Suprapubic skin (tissue), 4 donors: ENCODE measurements at places on chromosomes 11 and 22.

DNA sequence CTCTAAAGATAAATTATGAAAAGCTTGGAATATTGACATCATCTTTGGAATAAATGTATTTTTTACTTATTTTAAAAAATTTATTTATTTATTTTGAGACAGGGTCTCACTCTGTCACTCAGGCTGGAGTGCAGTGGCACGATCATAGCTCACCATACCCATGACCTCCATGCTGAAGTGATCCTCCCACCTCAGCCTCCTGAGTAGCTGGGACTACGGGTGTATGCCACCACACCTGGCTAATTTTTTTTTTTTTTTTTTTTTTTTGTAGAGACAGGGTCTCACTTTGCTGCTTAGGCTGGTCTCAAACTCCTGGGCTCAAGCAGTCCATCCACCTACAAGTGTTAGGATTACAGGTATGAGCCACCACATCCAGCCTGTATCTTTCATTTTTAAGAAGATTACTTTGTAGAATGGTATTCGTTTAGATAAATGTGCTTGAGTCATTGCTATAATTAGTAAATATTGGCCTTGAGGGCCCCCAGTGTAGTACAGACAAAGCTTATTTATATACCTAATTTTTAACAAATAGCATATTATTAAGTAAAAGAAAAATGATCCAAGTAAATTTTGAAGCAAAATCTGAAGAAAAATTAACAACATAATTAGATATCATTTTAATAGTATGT lies 8.5 kb downstream of the SWAP70 start:
- no peaks in the 10 kb centered on the region for H3K36me3 ChIP-seq
- no peak overlapping the region for H3K4me3 ChIP-seq
- no peak overlapping the region for H3K27ac ChIP-seq
- DNase-seq: no peak
- H3K27me3 ChIP-seq: no peaks in the 10 kb centered on the region
- peaks cover 15% of the 10 kb centered on the region for H3K4me1 ChIP-seq

DNA sequence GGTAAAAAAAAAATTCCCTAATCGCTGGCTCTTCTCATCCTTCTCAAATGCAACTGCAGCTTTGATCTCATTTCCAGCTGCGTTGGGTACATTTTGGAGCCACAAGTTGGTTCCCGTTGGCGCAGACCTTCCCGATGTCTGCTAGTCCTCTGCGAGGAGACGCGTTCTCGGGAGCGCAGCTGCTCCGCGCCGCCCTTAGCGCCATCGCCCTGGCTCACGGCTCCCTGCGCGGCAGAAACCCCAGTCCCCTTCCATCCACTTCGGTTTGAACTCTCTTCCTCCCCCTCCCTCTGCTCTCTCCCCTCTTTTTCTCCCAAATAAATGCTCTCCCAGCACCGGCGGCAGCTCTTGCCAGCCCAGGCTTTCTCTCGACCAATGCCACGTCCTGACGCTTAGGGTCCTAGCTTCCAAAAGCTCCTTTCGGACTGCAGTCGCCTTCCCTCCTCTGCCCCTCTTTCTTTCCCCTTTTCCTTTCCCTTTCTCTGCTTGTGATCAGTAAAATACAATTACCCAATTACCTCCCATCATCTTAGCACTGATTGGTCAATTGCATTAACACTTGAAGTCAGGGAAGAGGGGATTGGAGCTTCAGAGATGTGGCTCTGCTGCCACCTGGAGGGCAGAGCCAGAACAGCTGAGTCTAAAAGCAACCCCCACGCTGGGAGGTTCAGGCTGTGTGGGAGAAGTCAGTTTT lies 1165.7 kb downstream of the LRRC4C start:
- H3K36me3 ChIP-seq: no peaks in the 10 kb centered on the region
- peaks cover 8% of the 10 kb centered on the region for H3K27me3 ChIP-seq
- H3K4me1 ChIP-seq: peaks cover 8% of the 10 kb centered on the region
- DNase-seq: no peak

GRCh38 chr22:32631507-32632255 lies 157.1 kb downstream of the FBXO7 start:
- no peaks in the 10 kb centered on the region for H3K27me3 ChIP-seq
- no peaks in the 10 kb centered on the region for H3K36me3 ChIP-seq

GRCh38 chr11:123253911-123254310 lies 58.9 kb upstream of the CLMP start:
- DNase-seq: no peak
- no peak overlapping the region for H3K4me3 ChIP-seq
- no peaks in the 10 kb centered on the region for H3K36me3 ChIP-seq
- no peak overlapping the region for H3K27ac ChIP-seq
- H3K27me3 ChIP-seq: no peaks in the 10 kb centered on the region

- no peaks in the 10 kb centered on the region for H3K27me3 ChIP-seq
- no peak overlapping the region for H3K4me3 ChIP-seq
- no peaks in the 10 kb centered on the region for H3K4me1 ChIP-seq
- DNase-seq: no peak
These were observed 31.8 kb downstream of the EIF3M start for GRCh38 chr11:32615422-32615821.

DNA sequence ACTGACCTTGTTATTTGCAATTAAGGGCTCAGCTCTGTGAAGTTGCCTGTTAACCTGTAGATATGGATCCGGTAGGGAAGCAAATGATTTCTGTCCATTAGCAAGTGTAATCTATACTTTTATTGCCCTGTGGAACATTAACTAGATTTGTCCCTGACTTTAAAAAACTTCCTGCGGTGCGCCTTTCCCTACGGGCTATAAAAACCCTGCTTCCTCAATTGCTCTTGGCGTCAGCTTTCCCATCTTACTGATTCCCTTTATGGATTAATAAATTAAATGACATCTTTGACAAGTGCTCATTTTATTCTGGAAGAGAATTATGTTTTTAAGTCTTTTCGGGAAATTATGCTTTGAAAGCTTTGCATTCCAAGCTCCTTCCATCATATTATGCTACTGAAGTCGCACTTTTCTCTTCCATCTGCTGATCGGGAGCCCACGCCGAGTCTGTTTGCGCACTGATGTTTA lies 18.3 kb upstream of the CLMP start:
- H3K4me1 ChIP-seq: no peaks in the 10 kb centered on the region
- no peak for DNase-seq
- H3K4me3 ChIP-seq: no peak overlapping the region
- H3K27ac ChIP-seq: no peak overlapping the region
- H3K27me3 ChIP-seq: peaks cover 17% of the 10 kb centered on the region

DNA sequence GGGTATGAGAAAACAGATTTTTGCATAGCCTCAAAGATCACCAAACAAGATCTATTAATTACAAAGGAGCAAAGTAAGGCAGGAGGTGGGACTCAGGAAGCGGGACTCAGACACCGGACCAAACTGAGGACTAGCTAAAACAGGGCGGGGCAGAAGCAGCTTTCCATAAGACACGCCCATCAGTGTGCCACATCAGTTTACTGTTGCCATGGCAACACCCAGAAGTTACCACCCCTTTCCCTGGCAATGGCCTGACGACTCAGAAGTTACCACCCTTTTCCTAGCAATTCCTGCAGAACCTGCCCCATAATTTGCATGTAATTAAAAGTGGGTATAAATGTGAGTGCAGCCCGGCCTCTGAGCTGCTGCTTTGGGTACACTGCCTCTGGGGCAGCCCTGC lies 173.9 kb downstream of the SHANK2 start:
- no peak overlapping the region for H3K4me3 ChIP-seq
- no peak overlapping the region for H3K27ac ChIP-seq
- DNase-seq: no peak
- no peaks in the 10 kb centered on the region for H3K36me3 ChIP-seq
- peaks cover 11% of the 10 kb centered on the region for H3K27me3 ChIP-seq

DNA sequence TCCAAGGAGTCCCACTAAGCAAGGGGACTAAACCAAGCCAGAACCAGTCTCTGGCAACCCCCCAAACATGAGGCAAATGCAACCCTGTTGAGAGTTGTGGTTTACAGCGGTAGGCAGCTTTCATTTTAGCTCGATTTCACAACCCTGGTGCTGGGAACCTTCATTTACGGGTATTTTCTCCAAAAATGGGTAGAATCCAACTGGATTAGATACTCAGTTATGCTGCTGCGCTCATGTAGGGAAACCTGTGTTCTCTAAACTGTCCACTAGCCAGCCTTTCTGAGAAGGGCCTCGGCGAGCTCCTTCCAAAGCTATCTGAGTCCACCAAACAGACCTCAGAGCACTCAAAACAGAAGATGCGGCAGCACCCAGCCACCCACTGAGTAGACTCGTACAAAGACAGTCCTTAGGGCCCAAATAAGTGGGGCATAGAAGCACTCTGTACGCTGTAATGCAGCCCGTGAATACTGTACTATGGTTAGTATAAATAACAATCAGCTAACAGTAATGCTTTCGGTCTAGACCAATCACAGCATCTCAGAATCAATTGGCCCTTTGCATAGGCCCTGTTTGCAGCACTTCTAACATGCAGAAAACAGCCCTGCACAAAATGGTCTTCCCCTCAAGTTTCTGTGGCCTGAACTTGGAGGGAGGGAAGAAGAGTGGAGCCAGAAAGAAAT lies 104.7 kb downstream of the ETS1 start:
- H3K36me3 ChIP-seq: peaks cover 28% of the 10 kb centered on the region
- peak overlapping the region; percentile 53 for H3K27ac ChIP-seq
- no peak overlapping the region for H3K4me3 ChIP-seq
- H3K4me1 ChIP-seq: peaks cover 81% of the 10 kb centered on the region
- H3K27me3 ChIP-seq: no peaks in the 10 kb centered on the region

DNA sequence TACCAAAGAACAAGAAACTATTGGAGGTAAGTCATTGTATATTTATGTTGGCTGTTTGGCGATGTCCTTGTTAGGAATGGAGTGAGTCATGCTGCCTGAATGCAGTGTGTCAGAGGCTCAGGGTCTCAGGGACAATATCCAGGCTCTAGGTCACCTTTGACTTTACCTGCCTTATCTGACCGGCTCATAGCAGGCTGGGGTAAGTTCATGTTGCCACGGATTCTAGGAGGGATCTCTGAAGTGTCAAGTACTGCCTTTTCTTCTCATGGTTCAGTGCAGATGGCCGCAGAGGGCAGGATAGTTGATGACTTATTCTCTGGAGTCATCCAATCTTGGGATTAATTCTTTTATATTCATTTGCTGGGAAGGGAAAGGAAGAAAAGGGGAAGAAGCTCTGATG lies 53.2 kb downstream of the SPON1 start:
- H3K27me3 ChIP-seq: no peaks in the 10 kb centered on the region
- H3K27ac ChIP-seq: no peak overlapping the region
- H3K36me3 ChIP-seq: no peaks in the 10 kb centered on the region
- no peak for DNase-seq

DNA sequence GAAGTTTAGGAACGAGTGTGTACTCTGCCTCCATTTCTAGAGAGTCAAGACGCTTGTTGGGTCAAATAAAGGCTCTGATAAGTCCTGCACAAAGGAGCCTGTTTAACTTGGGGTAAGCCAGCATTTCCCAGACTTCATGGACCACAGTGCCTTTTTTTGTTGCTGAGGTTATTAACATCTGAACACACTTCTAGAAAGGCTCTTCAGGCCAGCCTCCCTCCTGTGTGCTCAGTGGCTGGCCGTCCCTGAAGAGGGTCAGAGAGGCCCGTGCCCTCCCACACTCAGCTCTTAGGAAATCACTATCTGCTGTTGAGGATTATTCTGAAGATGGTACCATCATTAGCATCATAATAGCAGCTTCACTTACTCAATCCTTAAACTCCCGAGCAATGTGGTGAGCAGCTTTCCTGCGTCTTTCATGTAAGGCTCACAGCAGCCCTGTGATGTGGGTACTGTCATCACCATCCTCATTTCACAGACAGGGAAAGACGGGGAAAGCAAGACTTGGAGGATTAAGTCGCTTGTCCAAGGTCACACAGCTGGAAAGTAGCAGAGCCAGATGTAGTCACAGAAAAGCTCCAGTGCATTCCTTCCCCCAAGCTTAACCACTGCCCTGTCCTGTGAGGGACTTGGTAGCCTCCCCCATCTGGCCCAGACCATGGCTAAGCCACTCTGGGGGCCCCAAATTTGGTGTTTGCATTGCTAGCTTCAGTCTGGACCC lies 71.3 kb downstream of the TSPAN18 start:
- no peak overlapping the region for H3K4me3 ChIP-seq
- no peak overlapping the region for H3K27ac ChIP-seq
- DNase-seq: no peak
- H3K36me3 ChIP-seq: no peaks in the 10 kb centered on the region

DNA sequence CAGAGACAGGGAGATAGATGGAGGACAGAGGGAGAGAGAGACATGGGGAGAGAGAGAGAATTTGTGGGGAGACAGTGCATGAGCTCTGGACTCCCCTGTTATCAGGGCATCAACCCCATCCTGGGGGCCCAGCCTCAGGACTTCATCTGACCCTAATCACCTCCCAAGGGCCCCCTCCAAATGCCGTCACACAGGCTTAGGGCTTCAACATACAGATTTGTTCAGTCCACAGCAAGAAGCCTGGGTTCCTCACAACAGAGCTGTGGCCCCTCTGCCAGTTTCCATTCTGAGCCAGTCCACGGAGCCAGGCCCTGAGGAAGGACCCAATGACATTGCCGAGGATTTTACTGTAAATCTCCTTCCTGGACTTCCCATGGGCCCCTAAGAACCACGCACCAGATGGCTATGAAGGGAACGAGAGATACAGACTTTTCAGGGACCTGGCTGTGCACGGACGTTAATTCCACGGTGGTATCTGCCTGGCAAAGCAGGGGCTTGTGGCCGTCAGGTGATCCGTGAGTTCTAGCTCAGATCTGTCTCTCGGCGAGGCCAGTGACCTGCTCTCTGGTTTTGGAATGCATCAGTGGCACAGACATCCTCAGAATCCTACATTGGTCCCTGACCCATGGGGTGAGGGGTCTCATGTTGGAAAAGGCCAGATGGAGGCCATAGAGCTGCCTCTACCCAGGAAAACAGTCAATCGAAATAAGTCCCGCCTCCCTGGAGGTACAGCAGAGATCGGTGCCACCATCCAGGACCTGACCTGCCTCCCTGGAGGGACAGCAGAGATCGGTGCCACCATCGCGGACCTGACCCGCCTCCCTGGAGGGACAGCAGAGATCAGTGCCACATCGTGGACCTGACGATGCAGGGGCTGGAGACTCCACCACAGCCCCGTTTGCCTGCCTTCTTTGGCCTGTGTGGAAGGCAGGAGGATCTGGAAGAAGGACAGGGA lies 8.7 kb upstream of the B4GALNT4 start:
- DNase-seq: peak; percentile 78
- peaks cover 10% of the 10 kb centered on the region for H3K4me1 ChIP-seq
- H3K36me3 ChIP-seq: no peaks in the 10 kb centered on the region
- peaks cover 34% of the 10 kb centered on the region for H3K27me3 ChIP-seq

- H3K27ac ChIP-seq: no peak overlapping the region
- peaks cover 18% of the 10 kb centered on the region for H3K36me3 ChIP-seq
- no peak for DNase-seq
- H3K27me3 ChIP-seq: no peaks in the 10 kb centered on the region
- no peak overlapping the region for H3K4me3 ChIP-seq
These were observed 76.1 kb upstream of the RAB1B start for GRCh38 chr11:66192181-66192863.

GRCh38 chr11:11592146-11592684 lies 29.6 kb downstream of the GALNT18 start:
- H3K4me3 ChIP-seq: no peak overlapping the region
- no peaks in the 10 kb centered on the region for H3K4me1 ChIP-seq
- DNase-seq: no peak
- no peaks in the 10 kb centered on the region for H3K27me3 ChIP-seq
- no peak overlapping the region for H3K27ac ChIP-seq

- H3K4me1 ChIP-seq: peaks cover 10% of the 10 kb centered on the region
- H3K27ac ChIP-seq: no peak overlapping the region
- no peak for DNase-seq
- H3K4me3 ChIP-seq: no peak overlapping the region
These were observed 45.9 kb downstream of the ARHGAP32 start for GRCh38 chr11:129146191-129146590.
